ENCODE measurements at places on chromosomes 7 and 10.
A peak's percentile ranks its signal among the peaks of the same experiment; 100 is the strongest.

DNA sequence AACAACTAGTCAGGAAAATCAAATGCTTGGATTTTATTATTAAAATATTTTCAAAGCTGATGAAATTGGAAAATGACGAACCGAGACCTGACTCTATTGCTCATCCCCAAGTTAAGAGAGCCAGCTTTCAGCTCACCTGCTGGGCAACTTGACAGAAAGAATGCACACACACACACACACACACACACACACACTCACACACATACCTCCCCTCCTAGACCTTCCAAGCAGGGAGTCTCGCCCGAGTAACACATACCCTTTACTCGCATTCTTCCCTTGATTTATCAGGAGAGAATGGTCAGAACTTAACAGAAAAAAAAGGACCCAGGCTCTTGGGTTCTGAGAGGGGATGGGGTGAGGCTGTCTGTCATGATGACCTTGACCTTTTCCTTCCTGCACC, 19.1 kb downstream of the GPRIN2 start:
- no peak for DNase-seq

- no peak for DNase-seq
Observed at GRCh38 chr10:56912043-56912442, 551.0 kb upstream of the ZWINT start.

GRCh38 chr7:51274001-51274400, 42.6 kb downstream of the COBL start:
- DNase-seq = no peak

DNA sequence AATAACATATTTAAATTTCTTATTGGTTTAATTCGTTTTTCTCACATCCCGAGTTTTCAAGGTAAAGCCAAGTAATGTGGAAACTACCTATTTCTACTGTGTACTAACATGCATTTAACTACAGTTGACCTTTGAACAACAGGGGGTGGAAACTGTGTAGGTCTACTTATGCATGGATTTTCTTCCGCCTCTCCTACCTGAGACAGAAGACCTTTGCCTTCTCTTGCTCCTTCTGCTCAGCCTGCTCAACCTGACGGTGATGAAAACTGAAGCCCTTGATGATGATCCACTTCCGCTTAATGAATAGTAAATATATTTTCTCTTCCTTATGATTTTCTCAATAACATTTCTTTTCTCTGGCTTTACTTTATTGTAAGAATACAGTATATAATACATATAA, 18.5 kb downstream of the MEOX2 start:
- DNase-seq = no peak

DNA sequence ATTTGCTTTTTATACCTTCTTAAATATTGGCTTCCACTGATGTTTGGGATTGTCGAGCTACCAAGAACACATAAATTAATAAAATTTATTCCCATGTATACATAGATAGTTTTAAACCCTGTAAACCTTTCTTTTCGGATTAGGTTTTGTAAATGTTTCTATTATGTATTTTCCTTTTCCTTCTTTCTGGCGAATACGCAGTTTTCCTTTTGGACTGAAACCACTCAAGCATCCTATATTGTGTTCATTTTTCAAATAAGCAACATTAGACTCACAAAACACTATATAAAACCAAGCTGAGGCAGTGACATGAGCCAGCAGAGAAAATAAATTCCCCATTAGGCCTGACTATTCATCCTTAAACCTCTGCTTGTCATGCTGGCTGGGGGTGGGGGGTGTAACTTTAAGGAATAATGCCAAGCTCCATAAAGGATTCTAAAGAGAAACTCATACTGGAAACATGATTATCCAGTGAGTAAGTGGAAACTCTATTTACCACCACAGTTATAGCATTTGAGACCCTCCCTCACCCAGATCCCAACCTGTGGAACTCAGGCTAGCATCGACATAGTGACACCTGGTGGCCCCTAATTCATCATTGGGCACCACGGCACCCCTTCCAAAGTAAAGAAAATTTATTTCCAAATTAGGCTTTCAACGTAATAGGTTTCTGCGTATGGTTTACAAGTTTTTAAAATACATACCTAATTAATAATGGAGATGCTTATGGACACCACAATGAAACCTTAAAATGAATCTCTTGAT, 86.5 kb upstream of the CELF2 start:
- DNase-seq = no peak

DNA sequence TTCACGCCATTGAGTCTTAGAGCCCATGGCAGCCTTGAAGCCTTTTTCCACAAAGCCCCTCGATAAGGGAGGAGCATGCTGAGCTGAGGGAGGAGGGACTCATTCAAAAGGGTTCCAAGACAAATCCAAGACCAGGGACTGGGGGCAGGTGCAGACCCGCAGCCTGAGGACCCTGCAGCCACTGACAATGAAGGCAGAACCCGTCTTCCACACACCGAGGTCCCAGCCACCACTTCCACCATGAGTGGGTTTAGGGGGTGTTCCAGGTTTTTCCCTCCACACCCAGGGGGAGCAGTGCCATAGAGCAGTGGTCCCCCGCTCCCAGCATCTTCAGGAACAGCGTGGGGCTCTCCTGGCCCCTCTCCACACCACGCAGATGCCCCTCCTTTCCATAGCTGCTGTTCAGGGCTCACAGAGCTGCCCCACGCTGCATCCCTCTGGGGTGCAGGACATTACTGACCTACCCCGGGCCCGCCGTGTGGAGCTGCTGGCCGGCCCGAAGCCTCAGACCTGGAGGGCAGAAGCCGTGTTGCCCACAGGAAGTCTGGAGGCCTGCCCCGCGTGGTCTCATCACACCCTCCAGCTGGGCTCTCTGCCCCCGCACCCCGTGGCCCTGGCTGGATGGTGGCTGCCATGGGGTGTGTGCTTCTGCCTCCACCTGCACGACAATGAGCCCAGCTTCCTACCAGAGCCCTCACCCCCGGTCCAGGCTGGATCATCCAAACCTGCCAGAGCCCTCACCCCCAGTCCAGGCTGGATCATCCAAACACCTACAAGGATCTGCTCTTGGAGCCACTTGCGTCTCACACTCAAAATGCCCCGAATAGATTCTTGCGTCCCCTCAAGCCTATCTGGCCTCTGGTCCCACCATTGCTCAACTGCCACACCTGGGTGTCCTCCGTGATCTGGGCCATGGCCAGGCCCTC, 220.0 kb upstream of the TCERG1L start:
- DNase-seq = no peak

GRCh38 chr7:158353606-158354570, 233.7 kb downstream of the PTPRN2 start:
- peak; percentile 11 for DNase-seq

GRCh38 chr7:3914051-3914775, 613.2 kb downstream of the SDK1 start:
- DNase-seq = no peak

DNA sequence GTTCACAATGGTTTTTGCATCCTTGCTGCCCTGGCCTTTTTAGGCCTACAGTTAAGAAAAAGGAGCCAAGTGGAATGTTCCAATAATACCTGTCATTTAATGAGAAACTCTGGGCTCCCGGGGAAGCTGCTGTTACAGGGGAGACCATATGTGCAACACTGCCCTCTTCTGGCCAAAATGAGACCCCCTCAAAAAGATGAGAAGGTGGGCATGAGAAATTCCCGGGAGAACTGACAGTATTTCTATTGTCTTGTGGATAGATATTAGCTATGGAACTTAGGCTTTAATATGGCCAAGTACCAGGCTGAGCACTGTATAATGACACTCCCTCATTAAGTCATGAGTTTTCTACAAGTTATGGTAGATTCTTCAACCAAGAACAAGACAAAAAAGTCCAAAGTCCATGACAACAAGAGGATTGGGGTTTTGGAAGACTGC, 99.4 kb downstream of the CCDC3 start:
- peak; percentile 45 for DNase-seq

- DNase-seq = no peak
Observed at GRCh38 chr7:122217125-122217524, 73.1 kb upstream of the AASS start.

GRCh38 chr10:4894335-4894734, 68.3 kb downstream of the AKR1E2 start:
- DNase-seq = no peak

- DNase-seq = no peak
Observed at GRCh38 chr10:114607358-114607998, 50.6 kb downstream of the ABLIM1 start.

GRCh38 chr7:155401231-155401630, 56.7 kb upstream of the EN2 start:
- no peak for DNase-seq

DNA sequence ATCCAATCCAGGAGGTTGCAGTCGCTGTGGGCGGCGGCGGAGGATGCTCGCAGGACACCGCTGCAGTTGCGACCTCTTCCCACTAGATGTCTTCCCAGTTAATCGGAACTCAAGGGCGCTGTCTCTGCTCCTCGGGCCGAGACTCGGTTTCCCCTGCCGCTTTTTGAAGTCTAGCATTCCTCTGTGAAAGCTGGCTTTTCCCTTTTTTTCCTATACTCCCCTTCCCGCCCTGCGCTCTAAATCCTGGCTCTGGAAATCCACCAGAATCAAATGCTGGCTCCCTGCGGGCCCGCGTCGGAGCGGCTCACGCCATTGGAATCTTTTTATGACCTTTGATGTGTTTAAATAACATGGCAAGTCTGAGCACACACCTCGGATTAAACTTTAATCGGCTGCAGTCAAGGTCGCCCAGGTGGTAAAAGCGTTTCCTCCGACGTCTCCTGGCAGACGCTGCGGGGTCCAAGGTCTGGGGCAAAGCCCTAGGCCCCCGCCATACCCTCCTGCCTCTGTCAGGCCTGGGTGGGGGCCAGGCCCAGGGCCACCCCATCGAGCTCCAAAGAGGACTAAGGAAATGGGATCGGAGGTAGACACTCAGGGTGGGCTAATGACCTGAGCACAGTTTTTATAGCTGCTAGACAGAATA, 10.7 kb upstream of the HOXA13 start:
- DNase-seq = peak; percentile 30

GRCh38 chr7:151433721-151434400, 6.1 kb downstream of the CRYGN start:
- DNase-seq = no peak

- DNase-seq = no peak
Observed at GRCh38 chr10:122124808-122125207, 135.8 kb downstream of the TACC2 start.

GRCh38 chr7:139620676-139621344, 97.3 kb downstream of the CLEC2L start:
- DNase-seq = peak; percentile 64

GRCh38 chr10:109746861-109747260, 176.4 kb downstream of the XPNPEP1 start:
- DNase-seq = no peak

DNA sequence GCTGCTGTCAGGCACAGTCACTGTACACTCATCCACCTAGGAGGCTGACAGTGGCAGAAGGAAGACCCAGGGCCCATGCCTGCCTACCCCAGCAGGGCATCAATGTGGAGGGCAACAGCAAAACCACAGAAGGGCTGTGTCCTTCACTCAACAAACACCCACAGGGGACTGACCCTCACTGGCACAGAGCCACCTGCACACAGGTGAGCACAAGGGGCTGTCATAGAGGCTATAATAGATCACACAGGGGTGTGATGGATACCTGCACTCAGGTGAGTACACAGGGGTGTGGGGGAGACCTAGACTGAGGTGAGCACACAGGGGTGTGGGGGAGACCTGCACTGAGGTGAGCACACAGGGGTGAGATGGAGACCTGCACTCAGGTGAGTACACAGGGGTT, 132.8 kb upstream of the TCERG1L start:
- DNase-seq = no peak

GRCh38 chr10:89710753-89711152, 9.4 kb downstream of the KIF20B start:
- no peak for DNase-seq

DNA sequence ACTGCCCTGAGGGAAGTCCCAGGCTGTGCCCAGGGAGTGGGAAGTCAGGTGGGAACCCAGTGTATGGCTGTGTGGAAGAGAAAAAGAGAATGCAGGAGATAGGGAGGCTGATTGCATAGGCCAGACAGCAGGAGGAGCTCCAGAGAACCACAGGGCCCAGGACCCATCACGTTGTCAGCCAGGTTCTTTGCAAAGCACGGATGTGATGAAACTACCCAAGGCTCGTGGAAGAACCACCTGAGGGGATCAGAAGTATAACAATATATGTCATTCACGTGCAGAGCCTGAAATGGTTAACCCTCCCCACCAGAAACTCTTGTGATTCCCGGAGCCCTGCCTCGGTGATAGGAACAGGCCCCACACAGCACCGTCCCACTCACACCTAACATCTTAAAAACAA, 83.6 kb downstream of the LARP4B start:
- no peak for DNase-seq

GRCh38 chr7:21067216-21067615, 280.5 kb upstream of the SP8 start:
- DNase-seq = no peak

DNA sequence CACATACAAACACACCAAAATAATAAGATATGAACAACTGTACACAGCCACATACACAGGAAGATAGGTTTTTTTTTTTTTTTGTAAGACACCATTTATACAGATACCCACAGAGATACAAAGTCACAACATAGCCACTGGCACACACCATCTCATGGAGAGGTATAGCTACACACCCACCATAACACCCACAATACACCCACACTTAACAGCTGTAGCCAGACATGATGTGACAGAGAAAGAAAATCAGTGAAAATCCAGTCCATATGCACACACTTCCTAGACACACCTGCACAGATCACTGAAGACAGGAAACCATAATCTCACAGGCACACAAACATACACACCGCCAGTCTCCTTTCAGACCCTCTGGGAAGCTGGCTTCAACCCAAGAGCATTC, 62.4 kb upstream of the PAX2 start:
- no peak for DNase-seq

DNA sequence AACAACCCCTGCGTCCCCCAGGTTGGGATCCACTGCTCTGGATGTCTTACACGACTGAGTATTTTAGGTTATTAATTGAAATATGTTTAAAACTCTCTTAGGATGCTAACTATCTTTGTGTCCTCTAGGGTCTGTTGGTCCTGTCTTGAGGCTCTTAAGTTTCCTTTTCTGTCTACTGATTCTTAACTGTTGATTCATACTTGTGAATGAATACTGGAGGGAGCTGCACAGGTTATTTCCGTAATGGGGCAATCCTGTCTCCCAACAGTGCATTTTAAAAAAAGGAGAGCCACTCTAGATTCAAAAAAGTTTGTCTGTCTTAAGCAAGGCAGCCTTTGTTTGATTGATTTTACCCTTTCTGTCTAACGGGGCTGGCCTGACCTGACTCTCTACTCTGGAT, 237.6 kb upstream of the POM121L12 start:
- no peak for DNase-seq
